ENCODE measurements at places on chromosomes 1 and 21.
A peak's percentile ranks its signal among the peaks of the same experiment; 100 is the strongest.

- DNase-seq = no peak
Observed at GRCh38 chr1:235714205-235714897, 64.8 kb upstream of the GNG4 start.

- peak; percentile 38 for DNase-seq
Observed at GRCh38 chr1:109300650-109301151, 6.1 kb downstream of the MYBPHL start.

- DNase-seq = no peak
Observed at GRCh38 chr1:97691325-97691724, 229.5 kb downstream of the DPYD start.

GRCh38 chr1:32873484-32873883 lies 2.8 kb upstream of the FNDC5 start:
- DNase-seq = no peak

GRCh38 chr1:67018574-67018973 lies 35.4 kb downstream of the SLC35D1 start:
- no peak for DNase-seq

DNA sequence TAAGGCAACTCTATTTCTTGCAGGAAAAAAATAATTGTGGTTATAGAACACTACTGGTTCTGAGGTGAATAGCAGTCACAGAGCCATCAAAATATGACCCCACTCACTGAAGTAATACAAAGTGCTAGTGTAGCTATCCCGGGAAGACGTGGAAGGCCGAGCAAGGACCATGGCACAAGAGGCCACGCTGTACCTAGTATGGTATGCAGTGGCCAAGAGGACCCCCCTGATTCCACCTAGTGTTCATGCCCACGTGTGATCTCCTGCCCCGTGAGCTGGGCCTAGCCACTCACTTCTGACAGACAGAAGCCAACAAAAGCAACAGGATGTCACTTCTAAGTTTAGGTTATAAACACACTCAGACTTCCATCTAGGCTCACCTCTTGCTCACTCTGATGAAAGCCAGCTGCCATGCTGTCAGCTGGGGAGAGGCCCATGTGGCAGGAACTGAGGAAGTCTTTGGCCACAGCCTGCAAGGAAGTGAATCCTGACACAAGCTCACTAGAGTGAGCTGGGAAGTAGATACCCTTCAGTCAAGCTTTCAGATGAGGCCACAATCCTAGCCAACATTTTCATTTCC lies 21.7 kb upstream of the LSS start:
- peak; percentile 20 for DNase-seq

GRCh38 chr1:246709835-246710234 lies 14.4 kb upstream of the SCCPDH start:
- no peak for DNase-seq

DNA sequence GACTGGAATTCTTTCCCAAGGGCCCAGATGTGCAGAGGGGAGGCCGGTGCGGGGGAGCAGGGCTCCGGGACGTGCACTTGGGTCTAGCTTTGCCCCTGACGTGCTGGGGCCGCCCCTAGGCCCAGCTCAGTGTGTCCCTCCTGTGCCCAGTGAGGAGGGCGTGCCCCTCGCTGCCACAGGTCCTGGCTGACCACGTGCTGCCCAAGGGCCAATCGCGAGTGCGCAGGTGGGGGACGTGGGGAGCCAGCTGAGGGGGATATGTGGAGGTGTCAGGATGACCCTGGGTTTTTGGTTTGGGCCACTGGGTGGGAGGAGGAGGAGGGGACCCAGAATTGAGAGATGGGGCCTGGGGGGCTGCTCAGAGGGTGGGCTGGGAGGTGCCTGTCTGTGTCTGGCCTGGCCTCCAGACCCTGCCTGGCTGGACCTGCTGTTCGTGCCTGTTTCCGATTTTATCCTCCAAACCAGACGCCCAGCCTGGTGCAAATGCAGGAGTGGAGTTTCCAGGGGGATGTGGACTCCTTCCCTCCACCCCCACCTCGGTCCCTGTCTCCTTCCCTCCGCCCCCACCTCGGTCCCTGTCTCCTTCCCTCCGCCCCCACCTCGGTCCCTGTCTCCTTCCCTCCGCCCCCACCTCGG lies 6.1 kb upstream of the RNF223 start:
- peak; percentile 28 for DNase-seq

DNA sequence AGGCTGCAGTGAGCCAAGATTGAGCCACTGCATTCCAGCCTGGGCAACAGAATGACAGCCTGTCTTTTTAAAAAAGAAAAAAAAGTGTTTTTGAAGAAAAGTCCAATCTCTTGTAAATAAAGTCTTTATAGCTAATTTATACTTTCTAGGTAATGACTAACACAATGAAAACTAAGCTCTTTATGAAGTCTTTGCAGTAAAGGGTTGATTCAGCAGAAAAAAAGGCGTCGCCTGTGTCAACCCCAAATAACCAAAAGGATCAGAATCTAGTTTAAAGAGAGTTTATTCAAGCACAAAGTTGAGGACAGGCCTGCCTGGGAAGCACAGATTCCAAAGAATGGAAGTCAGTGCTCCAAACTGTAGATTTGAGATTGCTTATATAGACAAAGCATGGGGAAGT lies 14.3 kb upstream of the PGBD2 start:
- no peak for DNase-seq

DNA sequence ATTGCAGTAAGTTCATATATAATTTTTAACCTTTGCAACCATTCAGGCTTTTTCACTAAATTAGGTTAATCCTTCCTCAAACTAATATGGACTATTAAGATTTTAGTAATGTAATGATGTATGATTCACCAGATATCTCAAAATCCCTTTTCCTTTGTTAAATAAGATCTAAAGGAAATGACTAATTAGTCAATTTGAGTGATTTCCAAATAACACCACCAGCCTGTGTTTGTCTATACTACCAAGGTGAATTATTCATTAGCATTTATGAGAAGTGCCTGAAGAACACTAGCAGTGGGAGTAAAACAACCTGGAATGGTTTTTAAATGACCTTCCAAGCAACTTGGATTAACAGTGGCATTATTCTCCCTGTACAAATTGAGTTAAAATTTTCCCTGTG lies 670.6 kb upstream of the PKN2 start:
- no peak for DNase-seq

DNA sequence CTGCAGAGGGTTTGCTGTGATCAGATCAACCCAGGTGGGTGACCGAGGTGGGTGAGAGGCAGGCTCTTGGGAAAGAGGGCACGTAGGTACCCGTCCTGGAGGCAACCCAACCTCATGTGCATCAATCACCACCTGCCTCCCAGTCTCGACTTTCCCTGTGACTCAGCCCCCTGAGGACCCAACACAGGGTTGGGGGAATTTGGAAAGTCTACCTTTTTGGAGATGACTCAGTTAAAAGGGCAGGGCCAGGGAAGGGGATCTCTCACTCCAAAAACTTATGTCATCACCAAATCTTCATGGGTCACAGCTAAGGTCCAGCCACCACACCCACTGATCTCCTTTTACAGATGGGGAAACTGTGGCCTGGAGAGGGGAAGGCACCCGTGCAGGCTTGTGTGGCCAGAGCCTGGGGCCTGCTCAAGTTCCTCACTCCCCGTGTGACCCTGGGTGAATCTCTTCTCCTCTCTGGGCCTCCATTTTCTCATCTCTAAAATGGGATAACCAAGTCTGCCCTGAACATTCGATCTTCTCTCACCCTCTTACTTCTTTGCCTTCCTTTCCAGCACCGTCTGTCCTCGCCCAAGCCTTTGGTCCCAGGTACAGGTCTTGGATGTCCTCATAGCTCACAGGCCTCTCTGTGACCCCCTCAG lies 34.6 kb upstream of the WNT4 start:
- no peak for DNase-seq

GRCh38 chr1:54374766-54375165 lies 31.4 kb downstream of the SSBP3 start:
- DNase-seq = no peak

DNA sequence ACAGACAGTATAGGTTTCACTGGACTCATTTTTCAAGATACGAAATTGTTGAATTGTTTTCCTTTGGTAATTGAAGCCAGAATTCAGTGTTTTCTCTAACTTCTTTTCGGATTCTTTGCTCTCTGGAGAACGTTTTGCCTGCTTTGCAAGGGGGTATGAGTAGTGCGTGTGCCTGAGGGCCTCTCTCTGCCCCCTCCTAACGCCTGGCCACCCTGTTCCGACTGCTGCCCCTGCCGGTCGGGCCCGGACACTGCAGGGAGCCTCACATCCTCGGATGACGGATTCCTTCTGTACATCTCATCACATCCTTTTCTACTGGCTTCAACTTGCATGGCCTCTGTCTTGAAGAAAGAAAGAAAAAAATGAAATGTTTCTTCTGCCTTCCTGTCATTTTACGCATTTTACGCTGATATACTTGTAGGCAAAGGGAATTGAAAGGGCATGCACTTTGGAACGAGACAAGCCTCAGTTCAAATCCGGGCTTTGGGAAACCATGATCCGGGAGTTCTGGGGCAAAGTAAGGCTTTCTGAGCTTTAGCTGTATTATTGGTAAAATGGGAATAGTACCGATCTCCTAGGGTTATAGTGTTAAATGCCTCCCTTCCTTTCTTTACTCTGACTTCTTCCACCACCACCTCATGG lies 65.1 kb downstream of the DISC1 start:
- DNase-seq = peak; percentile 78

- peak; percentile 24 for DNase-seq
Observed at GRCh38 chr21:39611551-39612190, 1.1 kb upstream of the B3GALT5 start.

GRCh38 chr1:17289721-17290120 lies 18.3 kb upstream of the PADI4 start:
- peak; percentile 58 for DNase-seq

DNA sequence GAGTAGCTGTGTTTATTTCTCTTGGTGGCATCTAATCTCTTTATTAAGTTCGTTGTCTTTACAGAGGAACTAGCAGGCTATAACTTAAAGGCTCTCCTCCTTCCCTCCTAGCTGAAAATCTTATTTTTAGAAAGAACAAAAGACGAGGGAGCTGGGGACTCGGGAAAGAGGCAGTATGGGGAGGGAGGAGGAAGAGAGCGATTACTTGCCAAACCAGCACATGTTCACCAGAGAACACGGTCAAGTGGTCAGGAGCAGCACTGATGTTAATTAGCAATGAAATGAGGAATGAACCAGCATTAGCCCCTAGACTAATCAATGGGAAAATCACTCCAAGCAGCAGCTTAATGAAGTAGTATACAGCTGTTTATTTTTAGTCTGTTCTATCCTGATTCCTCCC lies 171.3 kb upstream of the ESRRG start:
- no peak for DNase-seq

DNA sequence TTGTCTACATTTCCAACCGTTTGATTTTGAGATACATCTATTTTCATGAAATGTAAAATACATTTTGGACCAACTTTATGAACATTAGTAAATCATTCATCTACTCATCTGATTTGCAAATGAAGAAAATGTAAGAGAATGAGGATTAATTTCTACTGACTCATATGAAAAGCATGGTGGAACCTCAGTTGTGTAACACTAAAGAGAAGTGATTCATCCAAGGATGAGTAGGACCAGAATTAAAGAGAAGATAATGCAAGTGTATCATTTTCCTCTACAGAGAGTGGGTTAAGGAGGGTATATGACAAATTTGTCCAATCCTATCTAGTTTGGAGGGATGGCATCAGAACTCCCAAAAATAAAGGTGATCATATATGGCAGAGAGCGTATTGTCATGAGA lies 1967.6 kb downstream of the MRPL39 start:
- DNase-seq = no peak

DNA sequence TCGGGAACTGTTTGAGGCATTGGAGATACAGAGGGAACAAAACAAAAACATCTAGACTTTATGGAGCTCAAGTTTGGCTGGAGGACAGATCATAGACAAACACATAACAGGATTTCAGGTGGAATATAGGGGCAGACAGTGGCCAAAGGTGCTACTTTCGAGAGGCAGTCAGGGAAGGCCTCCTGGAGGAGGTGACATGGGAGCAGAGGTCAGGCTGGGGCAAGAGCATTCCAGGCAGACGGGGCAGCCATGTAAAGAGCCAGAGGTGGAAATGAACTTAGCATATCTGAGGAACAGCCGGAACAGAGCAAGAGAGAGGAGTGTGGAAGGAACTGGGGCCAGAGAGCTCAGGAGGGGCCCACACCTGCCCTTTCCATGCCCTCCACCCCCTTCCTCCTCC lies 122.3 kb downstream of the DMRTB1 start:
- DNase-seq = no peak

DNA sequence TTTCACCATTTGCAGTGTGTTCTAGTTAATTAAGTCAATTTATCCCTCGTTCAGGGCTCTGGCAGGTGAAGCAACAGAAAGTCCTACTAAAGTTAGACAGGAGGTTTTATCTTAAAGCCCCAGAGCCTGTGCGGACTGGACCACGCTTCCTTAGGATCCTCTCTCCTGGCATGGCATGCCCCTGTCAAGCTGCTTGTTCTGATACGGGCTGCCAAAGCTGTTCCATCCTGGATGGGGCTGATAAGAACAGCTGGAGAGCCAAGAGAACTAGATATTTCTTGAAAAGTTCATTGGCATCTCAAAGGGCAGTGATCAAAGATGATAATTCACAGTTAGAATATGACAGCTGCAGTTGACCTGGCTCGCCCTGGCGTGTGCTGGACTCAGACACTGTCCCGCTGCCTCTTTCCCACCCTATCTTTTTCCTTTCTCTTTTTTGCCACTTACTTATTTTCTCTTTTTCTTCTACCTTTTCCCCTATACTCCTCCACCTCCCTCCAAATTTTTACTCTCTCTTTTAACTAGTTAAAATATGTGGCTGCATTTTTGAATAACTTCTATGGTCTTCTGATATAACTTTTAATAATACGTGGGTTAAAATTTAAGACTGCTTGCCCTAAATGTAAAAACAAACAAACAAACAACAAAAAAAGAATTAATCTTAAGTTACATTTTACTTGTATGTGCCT lies 96.7 kb downstream of the ABCA4 start:
- no peak for DNase-seq

DNA sequence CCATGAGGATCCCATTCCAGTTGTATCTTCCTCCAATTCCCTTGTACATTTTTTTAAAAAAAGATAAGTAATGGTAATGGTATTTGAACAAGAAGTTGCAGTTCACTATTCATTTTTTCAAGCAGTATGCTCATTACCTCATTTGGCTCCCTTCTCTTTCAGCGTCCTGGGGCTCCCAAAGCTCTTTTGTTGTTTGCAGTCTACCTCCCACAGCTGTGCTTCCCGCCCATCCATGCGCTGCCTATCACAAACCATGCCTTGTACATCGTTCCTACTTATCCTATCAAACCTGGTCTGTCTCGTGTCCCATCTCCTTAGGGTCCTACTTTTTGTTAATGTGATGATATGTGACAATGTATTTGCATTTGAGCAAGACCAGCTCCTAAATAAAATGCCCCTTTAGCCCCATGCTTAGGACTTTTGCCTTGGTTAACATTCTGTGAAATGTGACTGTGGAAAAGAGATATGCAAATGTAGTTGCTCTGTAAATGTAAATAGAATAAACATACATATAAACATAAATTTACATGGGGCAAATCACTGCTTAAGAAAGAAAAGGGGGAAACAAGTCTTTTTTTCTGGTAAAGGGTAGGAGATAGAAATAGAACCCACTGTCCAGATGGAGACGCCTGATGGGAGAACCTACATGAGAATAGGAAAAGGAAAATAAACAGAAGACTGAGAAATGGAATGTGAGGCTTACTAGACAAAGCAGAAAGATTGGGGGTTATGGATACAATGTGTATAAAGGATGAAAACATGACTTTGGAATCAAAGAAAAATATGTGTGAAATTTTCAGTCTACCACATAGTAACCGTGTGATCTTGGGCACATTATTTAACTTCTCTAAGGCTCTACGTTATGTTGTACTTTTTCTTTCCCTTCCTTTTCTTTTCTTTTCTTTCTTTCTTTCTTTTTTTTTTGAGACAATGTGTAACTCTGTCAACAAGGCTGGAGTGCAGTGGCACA lies 59.8 kb upstream of the PLXNA2 start:
- peak; percentile 44 for DNase-seq

- no peak for DNase-seq
Observed at GRCh38 chr1:86389307-86389706, 6.8 kb downstream of the ODF2L start.

GRCh38 chr1:217049721-217050120 lies 326.5 kb upstream of the ESRRG start:
- no peak for DNase-seq
